ENCODE measurements at places on chromosomes 12 and 14. TPM values are rescaled to one million over a fixed set of nuclear protein-coding genes. Genes with fewer than 3 reads are reported as not detected.

- no peak for DNase-seq
Observed at GRCh38 chr14:58878439-58879139, 240.8 kb downstream of the DACT1 start.

- DNase-seq, result no peak
Observed at GRCh38 chr14:93719256-93719655, 69.0 kb downstream of the PRIMA1 start.

GRCh38 chr12:78145398-78145797, 314.7 kb downstream of the NAV3 start:
- DNase-seq, result no peak

DNA sequence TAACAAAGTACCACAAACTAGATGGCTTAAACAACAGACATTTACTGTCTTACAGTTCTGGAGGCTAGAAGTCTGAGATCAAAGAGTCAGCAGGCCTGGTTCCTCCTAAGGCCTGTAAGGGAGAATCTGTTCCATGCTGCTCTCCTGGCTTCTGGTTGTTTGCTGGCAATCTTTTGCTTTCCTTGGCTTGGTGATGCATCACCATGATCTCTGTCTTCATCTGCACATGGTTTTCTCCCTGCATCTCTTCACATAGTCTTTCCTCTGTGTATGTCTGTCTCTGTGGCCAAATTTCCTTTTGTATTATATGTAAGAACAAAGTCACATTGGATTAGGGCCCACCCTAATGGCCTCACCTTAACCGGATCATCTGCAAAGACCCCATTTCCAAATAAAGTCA, 168.5 kb downstream of the CAPZA3 start:
- DNase-seq, result no peak

DNA sequence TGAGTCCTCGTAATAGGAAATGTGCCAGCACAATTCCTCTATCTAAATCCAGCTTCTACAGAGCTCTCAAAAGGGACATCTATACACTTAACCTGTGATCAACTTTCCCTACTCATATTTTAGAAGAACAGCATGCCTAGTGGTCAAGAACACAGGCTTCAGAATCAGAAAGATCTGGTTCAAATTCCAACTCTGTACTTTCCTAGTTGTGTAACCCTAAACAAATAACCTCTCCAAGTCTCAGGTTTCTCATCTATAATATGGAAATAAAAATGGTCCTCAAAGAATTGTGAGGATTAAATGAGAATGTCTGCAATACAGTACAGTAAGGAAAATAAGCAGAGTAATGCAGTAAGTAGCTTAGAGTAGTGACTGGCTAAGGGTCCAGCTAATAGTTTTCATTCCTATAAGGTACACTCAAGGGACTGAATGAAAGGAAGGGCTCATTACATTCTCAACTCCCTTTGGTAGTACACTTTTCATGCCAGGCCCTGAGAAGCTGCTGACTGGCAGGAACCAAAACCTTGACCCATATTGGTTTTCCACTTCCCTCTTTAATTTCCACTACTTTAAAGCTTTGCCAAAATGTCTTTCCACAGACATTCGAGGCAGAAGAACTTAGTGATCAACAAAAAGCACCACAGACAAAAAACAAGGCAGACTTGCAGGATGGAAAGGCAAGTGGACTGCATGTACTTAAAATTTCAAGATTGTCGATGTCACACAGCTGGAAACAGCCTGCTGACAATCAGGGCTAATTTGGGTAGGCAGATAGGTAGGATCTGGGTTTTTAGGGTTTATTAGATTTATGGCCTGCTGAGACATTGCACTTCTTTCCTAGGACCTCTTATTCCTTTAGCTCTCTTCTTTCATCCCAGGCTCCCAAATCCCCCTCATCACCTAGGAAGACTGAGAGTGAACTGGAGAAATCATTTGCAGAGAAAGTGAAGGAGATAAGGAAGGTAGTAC, 4.3 kb downstream of the CCDC196 start:
- no peak for DNase-seq

- peak; percentile 91 for DNase-seq
Observed at GRCh38 chr12:12266873-12267741, at the start of gene LRP6. Gene LRP6 (minus strand): TSS chr12:12267044. CDS start chr12:12266735, 309 bp downstream.

- DNase-seq, result no peak
Observed at GRCh38 chr12:3490895-3491144, 183 bp upstream of the PRMT8 start.

DNA sequence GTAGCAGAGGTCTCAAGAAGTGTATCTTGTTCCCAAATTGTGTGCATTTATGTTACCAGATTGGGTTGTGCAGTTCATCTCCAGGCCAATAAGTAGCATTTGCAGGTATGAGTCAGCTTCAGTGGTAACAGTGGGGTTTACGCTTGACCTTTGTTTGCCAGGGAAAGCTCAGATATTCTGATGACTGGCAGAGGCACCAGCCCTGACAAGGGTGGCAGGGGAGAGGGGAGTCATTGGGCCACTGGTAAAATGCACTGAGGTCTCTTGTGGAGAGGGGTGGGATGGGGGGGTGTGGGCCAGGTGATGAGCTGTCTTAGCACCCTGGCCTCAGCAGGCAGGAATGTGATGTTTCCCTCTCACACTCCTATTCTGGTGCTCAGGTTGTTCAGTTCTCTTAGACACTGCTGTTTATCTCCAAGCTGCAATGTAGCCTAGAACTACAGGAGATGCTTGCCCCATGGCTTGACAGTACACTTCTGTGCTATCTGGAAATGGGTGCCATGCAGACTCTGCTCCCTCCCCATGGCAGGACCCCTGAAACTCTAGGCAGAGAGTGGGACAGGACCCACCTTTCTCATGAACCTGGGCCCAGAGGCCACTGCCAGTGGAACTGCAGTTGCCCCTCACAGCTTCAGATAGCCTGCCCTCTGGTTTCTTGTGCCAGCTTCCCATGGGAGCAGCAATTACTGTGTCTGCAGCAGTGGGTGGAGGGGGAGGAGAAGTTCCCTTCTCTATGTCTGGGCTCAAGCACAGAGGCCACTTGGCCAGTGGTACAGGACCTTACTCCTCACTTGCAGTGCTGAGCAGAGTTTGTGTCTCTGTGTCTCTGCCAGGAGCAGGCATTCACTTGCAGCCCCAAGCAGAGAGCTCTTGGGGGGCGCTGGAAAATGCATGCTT, 31.9 kb downstream of the USP15 start:
- DNase-seq, result no peak

DNA sequence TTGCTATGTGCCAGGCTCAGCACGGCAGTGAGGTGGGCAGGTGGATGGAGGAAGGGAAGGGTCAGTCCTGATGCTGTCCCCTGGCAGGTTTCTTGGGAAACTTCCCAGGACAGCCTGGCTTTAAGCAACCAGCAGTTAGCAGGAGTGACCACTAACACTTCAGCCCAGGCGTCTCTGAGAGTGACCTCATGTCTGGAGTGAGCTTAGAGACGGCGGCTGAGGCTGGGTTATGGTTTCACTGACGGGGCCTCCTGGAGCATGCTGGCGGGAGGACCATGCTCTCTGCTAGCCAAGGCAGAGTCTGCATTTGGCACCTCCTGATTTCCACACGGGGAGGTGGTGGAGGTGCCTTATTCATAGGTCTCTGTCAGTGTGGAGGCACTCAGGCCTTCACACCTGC, 2.5 kb downstream of the HHIPL1 start:
- DNase-seq, result no peak

LRTM2 gene
- 4.5 TPM for total RNA-seq

PRKD1 gene
- 20.0 TPM for total RNA-seq

All from occipital lobe (tissue), 3 donors.